ENCODE measurements at places on chromosomes 12 and 14.

DNA sequence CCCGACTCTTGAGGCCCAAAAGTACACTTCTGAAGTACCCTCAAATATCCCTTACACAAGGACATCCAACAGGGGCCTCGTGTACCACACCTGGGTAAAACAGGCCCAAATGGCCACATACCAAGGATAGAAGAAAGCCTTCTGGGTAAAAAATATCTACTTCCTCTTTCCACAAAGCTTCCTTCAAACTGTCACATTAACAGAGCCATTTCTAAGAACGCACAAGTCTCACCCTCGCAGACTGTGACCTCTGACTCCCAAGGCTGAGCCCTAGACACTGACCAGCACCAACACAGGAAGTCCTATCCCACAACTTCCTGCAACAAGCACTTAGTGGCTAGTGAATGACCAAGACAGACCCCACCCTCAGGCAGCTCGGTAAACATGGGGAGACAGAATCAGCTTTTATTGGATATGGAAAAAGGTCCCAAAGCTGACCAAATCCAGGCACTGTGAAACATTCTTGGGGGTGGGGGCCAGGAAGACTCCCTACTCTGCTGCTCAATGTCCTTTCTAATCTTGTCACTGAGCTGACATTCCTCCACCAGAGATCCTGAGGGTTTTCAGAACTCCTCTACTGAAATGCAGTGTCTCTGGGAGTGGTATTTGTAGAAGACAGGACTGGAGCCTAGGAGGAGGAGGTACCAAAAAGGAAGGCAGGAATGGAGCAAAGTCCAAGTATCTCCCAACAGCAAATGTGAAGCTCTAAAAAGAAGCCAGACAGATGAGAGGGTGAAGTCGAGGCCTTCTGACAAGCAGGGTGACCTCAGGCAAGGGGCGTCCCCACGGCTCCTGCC, 15.9 kb downstream of the KCTD10 start:
- no peak for DNase-seq

- DNase-seq: no peak
Observed at GRCh38 chr12:50123203-50123602, 11.2 kb downstream of the COX14 start.

- DNase-seq: no peak
Observed at GRCh38 chr12:109920261-109920780, 20.2 kb downstream of the TCHP start.

- DNase-seq: no peak
Observed at GRCh38 chr14:100862277-100862676, 36.4 kb downstream of the MEG3 start.

GRCh38 chr12:5656836-5657235, 224.9 kb downstream of the NTF3 start:
- DNase-seq: no peak

DNA sequence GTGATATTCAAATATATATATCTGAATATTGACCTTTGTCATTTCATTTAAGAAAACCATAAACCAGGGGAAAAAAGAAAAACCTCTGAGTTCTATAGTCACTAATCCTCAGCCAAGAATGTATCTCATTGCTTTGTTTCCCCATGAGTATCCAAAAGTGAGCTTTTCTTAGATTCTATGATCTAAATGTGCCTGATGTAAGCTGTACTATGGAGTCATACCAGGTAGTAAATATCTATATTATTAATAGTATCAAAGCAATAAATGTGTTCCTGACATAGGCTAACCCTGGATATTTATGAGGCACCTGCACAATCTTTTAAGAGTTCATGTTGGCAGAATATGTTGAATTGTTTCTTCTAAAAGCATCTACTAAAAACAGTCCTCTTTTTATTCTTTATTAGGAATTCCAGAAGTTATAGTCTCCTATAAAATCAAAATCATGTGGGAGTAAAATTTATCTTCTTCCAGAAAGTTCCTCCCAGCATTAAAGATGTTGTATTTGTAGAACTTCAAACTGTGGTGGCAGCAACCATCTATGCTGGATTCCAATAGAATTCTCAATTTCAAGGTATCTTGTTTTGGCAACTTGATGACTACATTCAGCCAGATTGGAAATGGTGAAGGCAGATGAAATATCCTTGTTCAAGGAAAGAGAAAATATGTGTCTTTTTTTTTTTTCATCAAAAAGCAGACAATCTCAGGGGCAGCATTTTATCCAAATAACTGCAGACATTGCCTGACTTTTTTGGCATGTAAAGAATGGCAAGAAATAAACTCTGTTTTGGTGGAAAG, 139.7 kb upstream of the RASSF8 start:
- DNase-seq: no peak

GRCh38 chr14:90447720-90448497, 51.1 kb downstream of the CALM1 start:
- DNase-seq: no peak
